Activated CD8-positive, alpha-beta memory T cell treated with anti-CD3 and anti-CD28 coated beads for 4 hours (primary cell): ENCODE measurements at places on chromosomes 12 and 14.

- DNase-seq = no peak
These were observed 125.7 kb downstream of the CRADD start for GRCh38 chr12:93802698-93803423.

- peak; percentile 34 for DNase-seq
These were observed 109.4 kb downstream of the ARF6 start for GRCh38 chr14:50001999-50002925.

DNA sequence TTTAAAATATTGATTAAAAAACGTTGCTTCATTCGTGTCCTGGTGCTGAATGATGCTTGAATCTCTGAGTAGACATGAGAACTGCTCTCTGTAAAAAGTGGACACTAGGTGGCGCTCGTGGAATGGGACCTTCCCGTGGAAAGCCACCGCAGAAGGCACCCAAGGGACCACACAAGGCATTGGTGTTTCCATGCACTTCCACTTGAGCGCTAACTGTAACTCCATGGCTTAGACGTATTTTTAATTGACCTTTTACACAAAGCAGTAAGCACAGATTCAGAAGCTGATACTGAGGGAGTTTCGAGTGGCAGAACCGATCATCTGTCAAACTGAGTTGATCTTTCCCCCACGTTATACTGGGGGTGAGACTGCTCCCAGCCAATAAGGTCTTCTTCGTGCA, 135.3 kb downstream of the PRKCH start:
- DNase-seq = peak; percentile 64

- no peak for DNase-seq
These were observed 30.9 kb upstream of the IRF2BPL start for GRCh38 chr14:77059276-77059915.
